ENCODE measurements at places on chromosomes 12 and 14.

- DNase-seq: peak; percentile 6
Measured at GRCh38 chr12:2378835-2379330, 326.1 kb downstream of the CACNA1C start.

DNA sequence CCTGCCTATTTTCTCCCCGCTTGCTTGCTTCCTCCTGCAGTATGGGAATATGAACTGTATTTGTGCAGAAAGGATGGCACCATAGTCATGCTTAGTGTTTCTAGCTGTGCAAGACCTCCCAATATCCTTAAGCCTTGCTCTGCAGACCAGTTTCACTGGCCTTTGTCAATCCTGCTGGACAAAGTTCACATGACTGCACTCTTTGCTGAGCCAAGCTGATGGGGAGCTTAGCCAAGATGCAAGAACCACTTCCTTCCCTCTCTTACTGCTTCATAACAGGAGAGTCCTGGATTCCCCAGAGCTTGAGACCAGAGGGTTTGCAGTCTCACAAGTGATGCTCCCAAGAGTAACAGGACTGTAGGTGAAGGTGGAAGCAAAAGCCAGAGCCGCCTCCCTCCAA lies 3.8 kb downstream of the ASIC1 start:
- peak; percentile 57 for DNase-seq

DNA sequence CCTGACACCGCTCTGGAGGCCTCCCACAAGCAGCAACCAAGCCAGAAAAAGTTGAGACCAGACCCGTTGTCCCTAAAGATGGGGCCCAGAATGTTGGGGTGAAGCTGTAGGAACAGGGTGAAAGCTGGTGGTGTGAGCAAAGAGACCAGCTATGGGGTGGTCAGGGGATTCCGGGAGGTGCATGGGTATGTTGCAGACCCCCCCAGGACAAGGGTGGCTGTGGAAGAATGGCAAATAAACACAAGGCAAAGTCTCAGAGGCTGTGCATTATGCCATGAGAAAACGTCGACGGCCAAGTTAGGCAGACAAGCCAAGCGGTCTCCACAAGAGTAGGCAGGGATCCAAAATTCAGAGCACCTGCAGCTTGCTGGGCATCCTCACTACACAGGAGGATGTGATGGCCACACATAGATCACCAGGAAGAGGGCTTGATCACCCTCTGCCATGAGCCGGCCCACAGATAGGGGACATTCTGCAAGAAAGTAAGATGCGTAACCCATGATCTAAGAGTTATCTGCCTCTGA lies 58.8 kb upstream of the KCNA1 start:
- no peak for DNase-seq

DNA sequence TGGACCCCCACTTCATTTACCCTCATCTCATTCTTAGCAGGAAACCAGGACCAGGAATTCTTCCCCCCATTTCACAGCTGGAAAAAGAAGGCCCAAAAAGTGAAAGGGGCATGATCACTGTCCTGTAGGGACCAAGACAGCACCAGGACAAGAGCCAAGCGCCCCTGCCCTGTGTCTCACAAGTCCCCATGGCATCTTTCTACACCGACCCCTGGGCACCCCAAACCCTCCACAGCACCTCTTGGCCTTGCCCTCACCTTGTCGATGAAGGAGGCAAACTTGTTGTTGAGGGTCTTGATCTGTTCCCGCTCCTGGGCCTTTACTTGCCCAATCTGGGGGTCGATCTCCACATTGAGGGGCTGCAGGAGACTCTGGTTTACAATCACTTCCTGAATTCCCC lies 710 bp downstream of the KRT76 start:
- DNase-seq: no peak

DNA sequence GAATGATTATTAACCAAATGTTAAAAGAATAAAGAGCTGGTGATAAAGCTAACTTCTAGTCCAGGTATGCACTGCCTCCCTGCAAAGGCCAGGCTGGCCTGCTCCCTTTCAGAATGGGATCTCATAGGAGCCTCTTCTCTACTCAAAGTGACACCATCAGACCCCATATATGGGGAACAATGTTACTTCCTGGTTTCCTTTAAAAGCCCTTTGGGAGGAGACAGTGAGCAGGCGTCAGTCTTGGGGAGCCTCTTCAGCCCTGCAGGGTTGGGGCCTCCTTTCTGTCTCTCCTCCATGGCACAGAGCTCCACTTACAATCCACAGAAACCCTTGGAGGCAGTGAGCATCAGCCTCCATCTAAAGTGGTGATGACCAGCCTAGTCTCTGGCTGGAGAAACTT lies 17.3 kb upstream of the GPRC5A start:
- peak; percentile 16 for DNase-seq

DNA sequence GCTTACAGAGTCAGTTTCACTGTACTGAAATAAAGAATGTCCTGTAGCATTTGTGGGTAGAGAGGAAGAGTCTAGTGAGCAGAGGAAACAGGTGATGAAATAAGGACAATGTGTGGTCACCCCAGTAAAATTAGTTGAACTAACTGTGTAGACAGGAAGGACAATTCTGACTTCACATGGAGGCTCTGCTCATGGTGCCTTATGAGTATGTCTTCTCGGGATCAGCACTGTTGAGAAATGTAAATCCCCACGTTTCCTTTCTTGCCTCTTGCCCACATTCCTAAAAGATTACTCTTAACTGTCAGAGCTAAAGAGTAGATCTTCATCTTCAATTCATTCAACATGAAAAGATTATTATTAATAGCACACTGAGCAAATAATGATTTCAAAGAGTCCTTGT lies 113.2 kb upstream of the FLRT2 start:
- DNase-seq: peak; percentile 84

DNA sequence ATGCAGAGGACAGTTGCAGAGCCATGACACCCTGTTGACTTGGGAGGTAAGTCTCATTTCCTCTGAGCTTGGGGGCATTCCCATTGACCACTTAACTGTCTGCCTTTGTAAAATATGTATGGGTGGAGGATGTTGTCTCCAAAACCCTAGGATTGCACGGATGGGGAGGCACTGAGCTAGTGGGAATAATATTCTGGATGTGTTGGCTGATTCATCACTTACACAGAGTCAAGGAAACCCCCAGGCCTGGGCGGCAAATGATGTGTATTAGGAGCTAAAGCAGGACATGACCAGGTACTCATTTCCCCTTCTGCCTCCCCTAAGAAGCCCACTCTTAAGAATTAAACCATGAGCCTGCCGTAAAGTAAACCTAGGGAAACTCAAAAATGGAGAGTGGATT lies 319.4 kb downstream of the VRK1 start:
- no peak for DNase-seq

GRCh38 chr14:31965071-31965734 lies 111.9 kb upstream of the ARHGAP5 start:
- DNase-seq: no peak

Measured in inflammatory macrophage treated with lipopolysaccharide for 1 hour (primary cell).